ENCODE measurements at places on chromosomes 13 and 19. TPM values are rescaled to one million over a fixed set of nuclear protein-coding genes. Genes with fewer than 3 reads are reported as not detected.
A peak's percentile ranks its signal among the peaks of the same experiment; 100 is the strongest.

The CEACAM7 gene
- polyA plus RNA-seq, result 3.8 TPM

The UCHL3 gene
- polyA plus RNA-seq, result 20.7 TPM

The DDX49 gene
- polyA plus RNA-seq, result 42.2 TPM

The GNA15 gene
- 2.4 TPM for polyA plus RNA-seq

The FPR1 gene
- 0.57 TPM for polyA plus RNA-seq

The IRF3 gene
- polyA plus RNA-seq, result 213 TPM

The ZNF480 gene
- polyA plus RNA-seq, result 2.5 TPM

The ZAR1L gene
- not detected for polyA plus RNA-seq

The CNN1 gene
- 38.8 TPM for polyA plus RNA-seq

The CRTC1 gene
- polyA plus RNA-seq, result 18.1 TPM

The PPP1R15A gene
- 28.2 TPM for polyA plus RNA-seq

GRCh38 chr13:112652512-112653070 is 37.2 kb upstream of the ATP11A start:
- H3K27ac ChIP-seq, result no peak overlapping the region
- no peak for DNase-seq

- no peaks in the 10 kb centered on the region for H3K36me3 ChIP-seq
- no peak for DNase-seq
- H3K4me3 ChIP-seq, result no peak overlapping the region
- no peaks in the 10 kb centered on the region for H3K27me3 ChIP-seq
- no peaks in the 10 kb centered on the region for H3K4me1 ChIP-seq
These were observed 74.0 kb downstream of the FAM216B start for GRCh38 chr13:42855410-42855809.

DNA sequence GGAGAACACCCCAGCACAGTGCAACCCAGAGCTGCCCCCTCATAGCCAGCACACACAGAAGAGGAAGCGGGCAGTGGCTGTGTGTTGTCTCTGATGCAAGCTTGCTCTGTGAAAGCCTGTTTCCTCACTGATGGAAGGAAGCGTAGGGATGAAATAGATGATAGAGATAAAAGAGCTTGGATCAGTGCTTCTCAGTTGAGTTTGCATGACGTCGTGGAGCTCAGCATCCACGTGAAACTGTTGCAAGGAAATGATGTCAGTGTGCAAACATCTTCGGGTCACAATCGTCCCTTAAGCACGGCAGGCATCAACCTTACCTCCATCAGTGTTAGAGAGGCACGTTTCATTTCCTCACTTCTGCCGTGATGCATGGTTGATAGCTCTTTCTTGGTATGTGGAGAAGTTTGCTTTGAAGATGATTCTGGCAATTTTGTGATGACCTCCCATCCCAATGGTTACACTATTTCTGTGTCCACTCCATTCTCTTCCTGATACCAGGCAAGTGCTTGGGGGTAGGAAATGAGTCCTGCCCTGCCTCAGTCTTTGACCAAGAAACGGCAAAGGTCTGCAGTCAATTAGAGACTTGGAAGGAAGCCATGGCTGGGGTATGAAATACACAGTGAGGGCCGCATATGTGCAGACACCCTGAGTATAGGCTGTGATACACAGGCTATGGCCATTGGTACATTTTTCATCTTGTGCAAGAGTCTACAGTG is 183.0 kb downstream of the ZNF536 start:
- H3K36me3 ChIP-seq, result no peaks in the 10 kb centered on the region
- peaks cover 3% of the 10 kb centered on the region for H3K27me3 ChIP-seq
- H3K4me1 ChIP-seq, result no peaks in the 10 kb centered on the region
- no peak for DNase-seq
- H3K27ac ChIP-seq, result no peak overlapping the region
- H3K4me3 ChIP-seq, result no peak overlapping the region

DNA sequence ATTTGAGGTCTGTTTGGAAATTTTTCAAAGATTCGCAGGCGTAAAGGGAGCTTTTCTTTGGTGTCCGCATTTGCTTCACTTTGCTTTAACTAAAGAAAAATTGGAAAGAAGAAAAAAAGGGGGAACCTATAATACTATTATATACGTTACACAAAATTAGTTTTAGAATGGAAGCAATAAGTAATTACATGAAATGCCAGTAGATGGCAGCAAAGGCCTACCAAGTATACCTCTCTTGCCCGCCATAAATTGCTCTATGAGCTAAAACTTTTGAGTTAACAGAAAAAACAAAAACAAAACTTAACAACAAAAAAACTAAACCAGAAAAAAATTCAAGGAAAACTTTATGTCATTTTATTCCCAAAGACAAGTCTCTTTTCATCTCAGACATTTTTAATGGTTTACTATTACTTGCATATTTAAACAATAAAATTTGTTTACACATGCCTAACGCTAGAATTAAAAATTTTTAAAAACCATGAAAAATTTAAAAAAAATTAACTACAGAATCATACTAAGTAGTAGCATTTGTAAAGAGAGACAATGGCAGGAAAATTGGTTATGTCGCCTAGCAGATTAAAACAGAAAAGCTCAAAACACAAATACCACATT is 271.4 kb downstream of the NALCN start:
- no peak overlapping the region for H3K27ac ChIP-seq
- no peaks in the 10 kb centered on the region for H3K36me3 ChIP-seq

GRCh38 chr19:17243830-17244617 is 1.7 kb downstream of the NR2F6 start:
- H3K27me3 ChIP-seq, result no peaks in the 10 kb centered on the region
- H3K4me1 ChIP-seq, result peaks cover 37% of the 10 kb centered on the region
- DNase-seq, result peak; percentile 76
- no peaks in the 10 kb centered on the region for H3K36me3 ChIP-seq
- peak overlapping the region; percentile 88 for H3K4me3 ChIP-seq

DNA sequence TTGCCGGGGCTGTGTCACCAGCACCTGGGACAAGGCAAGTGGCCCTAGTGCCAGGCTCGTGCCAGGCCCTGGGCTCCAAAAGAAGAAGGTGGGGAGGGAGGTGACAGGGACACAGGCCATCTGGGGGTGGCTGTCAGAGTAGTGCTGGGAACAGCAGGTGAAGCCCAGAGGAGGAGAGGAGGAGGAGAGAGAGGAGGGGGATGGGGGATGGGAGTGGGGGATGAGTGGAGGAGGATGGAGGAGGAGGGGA is 18.7 kb downstream of the LSM4 start:
- peak overlapping the region; percentile 71 for H3K27ac ChIP-seq
- DNase-seq, result no peak

GRCh38 chr13:27353166-27353583 is 71.2 kb upstream of the GTF3A start:
- no peaks in the 10 kb centered on the region for H3K36me3 ChIP-seq
- no peaks in the 10 kb centered on the region for H3K27me3 ChIP-seq
- no peak for DNase-seq

DNA sequence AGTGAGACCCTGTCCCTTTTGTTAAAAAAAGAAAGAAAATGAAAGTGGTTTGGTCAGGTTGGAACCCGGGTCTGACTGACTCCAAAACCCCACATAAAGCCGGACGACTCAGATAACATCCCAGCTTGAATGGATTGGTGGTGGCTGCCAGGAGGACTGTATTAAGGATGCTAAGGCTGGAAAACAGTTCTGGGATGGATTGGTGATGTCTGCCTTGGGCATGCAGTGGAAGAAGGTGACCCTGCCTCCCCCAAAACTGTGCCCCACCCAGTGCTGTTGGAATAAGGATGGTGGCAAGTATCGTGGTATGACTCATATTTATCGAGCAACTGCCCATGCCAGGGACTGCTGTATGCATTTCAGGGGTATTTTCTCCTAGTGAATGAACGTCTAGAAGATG is 18.5 kb upstream of the COLGALT1 start:
- no peak for DNase-seq
- H3K4me1 ChIP-seq, result no peaks in the 10 kb centered on the region
- no peak overlapping the region for H3K4me3 ChIP-seq
- H3K27ac ChIP-seq, result no peak overlapping the region
- H3K36me3 ChIP-seq, result no peaks in the 10 kb centered on the region

DNA sequence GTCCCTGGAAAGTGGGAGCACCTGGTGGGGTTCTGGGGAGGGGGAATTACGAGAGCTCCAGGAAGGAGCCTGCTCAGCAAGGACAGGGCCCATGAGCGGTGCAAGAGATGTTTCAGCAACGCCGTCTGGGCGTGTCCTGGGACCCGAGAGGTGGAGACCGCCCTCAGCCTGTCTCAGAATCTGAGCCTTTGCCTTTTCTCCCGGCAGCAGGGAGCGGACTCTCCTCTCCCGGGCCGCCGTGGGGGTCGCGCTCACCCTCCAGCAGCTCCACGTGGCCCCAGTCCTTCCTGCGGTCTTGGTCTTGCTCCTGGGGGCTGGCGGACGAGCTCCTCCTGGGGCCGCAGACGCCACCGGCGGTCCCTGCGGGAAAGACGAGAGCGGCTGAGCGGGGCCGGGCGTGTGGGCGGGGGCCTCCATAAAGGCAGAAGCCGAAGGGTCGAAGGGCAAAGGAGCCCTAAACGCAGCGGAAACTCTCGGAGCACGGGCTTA is 714 bp downstream of the POLRMT start:
- H3K4me3 ChIP-seq, result peak overlapping the region; percentile 84
- H3K36me3 ChIP-seq, result no peaks in the 10 kb centered on the region
- H3K27me3 ChIP-seq, result no peaks in the 10 kb centered on the region
- peaks cover 4% of the 10 kb centered on the region for H3K4me1 ChIP-seq
- no peak overlapping the region for H3K27ac ChIP-seq
- no peak for DNase-seq

- H3K27me3 ChIP-seq, result no peaks in the 10 kb centered on the region
- H3K36me3 ChIP-seq, result no peaks in the 10 kb centered on the region
- H3K27ac ChIP-seq, result peak within 1 kb of the TSS; percentile 6
- no peak for DNase-seq
These were observed at the start of gene GPR183 for GRCh38 chr13:99307247-99307646. Gene GPR183 (minus strand): TSS chr13:99307399. CDS start chr13:99296145, 11,254 bp downstream.

GRCh38 chr19:31491242-31491641 is 142.0 kb upstream of the TSHZ3 start:
- H3K4me3 ChIP-seq, result no peak overlapping the region
- no peak for DNase-seq
- H3K27ac ChIP-seq, result no peak overlapping the region
- H3K4me1 ChIP-seq, result no peaks in the 10 kb centered on the region
- no peaks in the 10 kb centered on the region for H3K27me3 ChIP-seq
- no peaks in the 10 kb centered on the region for H3K36me3 ChIP-seq

GRCh38 chr19:16591803-16592556 is 19.8 kb upstream of the SLC35E1 start:
- H3K4me1 ChIP-seq, result peaks cover 17% of the 10 kb centered on the region
- H3K27me3 ChIP-seq, result no peaks in the 10 kb centered on the region
- no peak overlapping the region for H3K27ac ChIP-seq
- H3K36me3 ChIP-seq, result no peaks in the 10 kb centered on the region
- H3K4me3 ChIP-seq, result no peak overlapping the region

GRCh38 chr13:81779876-81780275 is 1439.0 kb upstream of the SPRY2 start:
- H3K27me3 ChIP-seq, result no peaks in the 10 kb centered on the region
- no peak overlapping the region for H3K27ac ChIP-seq
- H3K4me3 ChIP-seq, result no peak overlapping the region
- no peaks in the 10 kb centered on the region for H3K4me1 ChIP-seq
- no peak for DNase-seq

- no peak for DNase-seq
- H3K36me3 ChIP-seq, result no peaks in the 10 kb centered on the region
- H3K4me3 ChIP-seq, result no peak overlapping the region
These were observed 371.4 kb downstream of the KCNRG start for GRCh38 chr13:50386541-50387050.

DNA sequence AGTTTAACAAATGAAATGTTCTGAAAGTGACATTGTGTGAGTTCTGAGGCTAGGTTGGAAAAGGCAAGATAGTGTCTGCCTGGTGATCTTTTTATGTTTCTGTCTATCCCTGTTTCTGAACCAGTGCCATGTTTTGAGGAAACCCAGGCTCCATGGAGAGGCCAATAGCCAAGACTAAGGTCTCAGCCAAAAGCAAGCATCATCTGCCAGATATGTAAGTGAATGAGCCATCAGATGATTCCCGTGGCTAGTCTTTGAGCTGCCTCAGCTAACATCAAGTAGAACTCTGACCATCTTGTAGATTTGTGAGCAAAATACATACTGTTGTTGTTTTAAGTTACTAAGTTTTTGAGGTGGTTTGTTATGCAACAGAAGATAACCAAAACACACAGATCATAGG is 19.6 kb upstream of the CCNA1 start:
- no peak overlapping the region for H3K4me3 ChIP-seq
- peaks cover 8% of the 10 kb centered on the region for H3K4me1 ChIP-seq
- H3K27ac ChIP-seq, result no peak overlapping the region
- H3K36me3 ChIP-seq, result no peaks in the 10 kb centered on the region

DNA sequence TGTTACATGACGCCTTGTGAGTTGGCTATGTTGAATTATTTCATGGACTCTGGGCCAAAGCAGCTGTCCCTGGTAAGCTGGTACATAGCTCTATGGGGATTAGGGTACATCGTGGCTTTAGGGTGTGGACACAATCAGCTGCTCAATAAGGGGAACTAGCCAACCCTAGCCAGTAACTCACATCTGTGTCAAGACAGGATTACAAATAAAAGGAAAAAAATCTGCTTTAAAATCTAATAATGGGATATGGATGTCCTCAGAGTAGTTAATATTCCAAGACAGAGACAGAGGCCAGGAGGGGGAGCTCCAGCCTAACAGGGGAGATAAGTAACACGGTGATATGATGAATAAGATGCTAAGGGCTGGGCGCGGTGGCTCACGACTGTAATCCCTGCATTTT is 21.1 kb upstream of the ZNF766 start:
- no peak overlapping the region for H3K27ac ChIP-seq
- H3K36me3 ChIP-seq, result no peaks in the 10 kb centered on the region
- no peak overlapping the region for H3K4me3 ChIP-seq
- DNase-seq, result no peak

DNA sequence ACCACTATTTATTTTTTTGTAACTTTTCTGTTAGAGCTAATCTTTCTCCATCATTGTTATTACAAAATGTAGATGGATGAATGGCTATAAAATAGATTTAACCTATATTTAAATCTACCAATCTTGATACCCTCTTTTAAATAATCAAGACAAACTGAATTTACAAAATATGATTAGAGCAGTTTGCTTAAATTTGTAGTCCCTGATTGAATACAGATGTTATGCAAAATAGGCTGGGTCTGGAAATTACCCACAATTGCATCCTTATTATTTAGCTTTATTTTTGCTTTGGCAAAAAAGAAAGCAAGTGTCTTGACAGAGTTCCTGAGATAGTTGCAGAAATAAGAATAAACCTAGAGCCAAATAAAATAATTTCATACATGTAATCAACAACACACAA is 352.8 kb downstream of the KLF12 start:
- H3K27me3 ChIP-seq, result no peaks in the 10 kb centered on the region
- no peaks in the 10 kb centered on the region for H3K4me1 ChIP-seq
- H3K27ac ChIP-seq, result no peak overlapping the region
- H3K36me3 ChIP-seq, result no peaks in the 10 kb centered on the region

DNA sequence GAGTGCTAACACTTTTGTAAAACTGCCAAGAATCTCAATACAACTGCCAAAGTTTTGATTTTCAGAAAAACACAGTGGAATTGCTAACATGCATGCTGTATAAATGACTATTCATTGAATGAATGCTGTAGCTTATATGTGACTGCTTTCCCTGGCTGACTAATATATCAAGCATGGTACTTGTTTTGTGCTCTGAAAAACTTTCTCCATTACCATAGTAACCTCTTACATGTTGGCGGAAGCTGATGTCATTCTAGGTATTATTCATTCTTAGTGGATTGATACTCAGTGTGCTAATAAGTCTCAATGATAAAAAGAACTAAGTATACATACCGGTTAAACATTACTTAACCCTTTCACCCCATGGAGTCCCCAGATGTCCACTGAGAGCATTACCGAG is 166.1 kb upstream of the MYO16 start:
- no peaks in the 10 kb centered on the region for H3K36me3 ChIP-seq
- no peaks in the 10 kb centered on the region for H3K27me3 ChIP-seq
- H3K27ac ChIP-seq, result no peak overlapping the region

GRCh38 chr19:43592800-43593350 is 3.1 kb downstream of the IRGQ start:
- H3K4me3 ChIP-seq, result no peak overlapping the region
- H3K27me3 ChIP-seq, result no peaks in the 10 kb centered on the region
- no peak overlapping the region for H3K27ac ChIP-seq
- H3K4me1 ChIP-seq, result peaks cover 19% of the 10 kb centered on the region
- peak; percentile 50 for DNase-seq
- peaks cover 15% of the 10 kb centered on the region for H3K36me3 ChIP-seq

All from pancreas (tissue), 10 donors.